DND-41 (cell line): ENCODE measurements at places on chromosomes 5 and 9.

GRCh38 chr5:109468288-109468676 lies 58.5 kb upstream of the PJA2 start:
- DNase-seq = no peak

- DNase-seq = no peak
Measured at GRCh38 chr9:130138171-130138653, 34.0 kb upstream of the NCS1 start.

- DNase-seq = no peak
Measured at GRCh38 chr5:100110497-100110896, 424.7 kb upstream of the FAM174A start.

GRCh38 chr5:165579911-165580310 lies 2074.5 kb downstream of the MAT2B start:
- no peak for DNase-seq

- DNase-seq = no peak
Measured at GRCh38 chr5:122152266-122152900, 23.0 kb downstream of the ZNF474 start.

- DNase-seq = peak; percentile 57
Measured at GRCh38 chr9:130240410-130241197, 25.0 kb upstream of the HMCN2 start.

- no peak for DNase-seq
Measured at GRCh38 chr5:82991059-82991458, 86.1 kb downstream of the TMEM167A start.

DNA sequence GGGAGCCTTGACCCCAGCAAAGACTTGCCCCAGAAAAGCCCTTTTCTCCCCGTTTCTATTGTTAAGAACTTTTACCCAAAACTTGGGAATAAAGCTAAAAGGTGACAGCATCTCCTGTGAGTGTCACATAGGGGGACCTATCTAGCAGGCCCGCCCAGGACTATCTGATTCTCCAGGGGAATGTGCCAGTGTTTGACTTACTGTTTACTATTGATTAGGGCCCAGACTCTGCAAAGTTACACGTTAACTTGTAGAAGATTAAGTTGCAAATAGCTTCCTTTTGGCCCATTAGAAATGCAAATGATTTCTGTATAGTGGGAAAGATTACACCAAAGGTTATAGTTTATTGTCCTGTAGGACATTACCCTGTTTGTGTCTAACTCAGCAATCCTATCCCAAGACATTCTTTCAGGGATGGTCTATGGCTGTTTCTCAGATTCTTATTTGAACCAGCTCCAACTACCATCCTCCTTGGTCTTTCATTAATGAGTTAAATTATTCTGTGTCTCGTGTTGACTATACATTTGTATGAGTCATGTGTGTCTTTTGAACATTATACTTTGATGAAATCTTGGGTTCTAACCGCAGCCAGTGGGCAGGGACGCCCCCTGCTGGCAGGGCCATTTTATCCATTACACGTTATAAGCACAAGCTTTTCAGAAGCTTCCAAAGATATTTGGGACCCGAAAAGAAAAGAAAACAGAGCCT lies 60.7 kb downstream of the HRH2 start:
- peak; percentile 74 for DNase-seq

DNA sequence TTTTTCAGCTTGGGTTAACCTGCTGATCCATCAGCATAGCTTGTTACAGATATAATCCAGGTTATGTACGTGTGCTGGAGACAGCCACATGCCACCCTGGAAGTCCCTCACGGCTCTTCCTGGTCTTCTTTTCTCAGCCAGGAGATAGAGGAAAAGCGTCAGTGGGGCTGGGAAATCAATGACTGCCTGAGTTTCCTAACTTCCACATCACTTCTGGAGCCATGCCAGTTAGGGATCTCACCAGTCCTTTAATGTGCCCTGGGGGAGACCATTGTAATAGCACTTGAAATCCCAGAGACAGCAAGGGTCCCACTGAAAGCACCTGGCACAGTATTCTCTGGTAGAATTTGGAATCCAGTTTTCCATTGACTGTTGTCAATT lies 29.2 kb downstream of the ANXA2R start:
- DNase-seq = no peak

GRCh38 chr9:38507587-38507986 lies 83.3 kb upstream of the IGFBPL1 start:
- DNase-seq = peak; percentile 14

- DNase-seq = no peak
Measured at GRCh38 chr5:16585041-16585667, 31.6 kb downstream of the RETREG1 start.

- DNase-seq = no peak
Measured at GRCh38 chr9:110590816-110591215, 11.3 kb upstream of the SVEP1 start.

GRCh38 chr5:68279984-68280383 lies 64.4 kb downstream of the PIK3R1 start:
- DNase-seq = peak; percentile 75

DNA sequence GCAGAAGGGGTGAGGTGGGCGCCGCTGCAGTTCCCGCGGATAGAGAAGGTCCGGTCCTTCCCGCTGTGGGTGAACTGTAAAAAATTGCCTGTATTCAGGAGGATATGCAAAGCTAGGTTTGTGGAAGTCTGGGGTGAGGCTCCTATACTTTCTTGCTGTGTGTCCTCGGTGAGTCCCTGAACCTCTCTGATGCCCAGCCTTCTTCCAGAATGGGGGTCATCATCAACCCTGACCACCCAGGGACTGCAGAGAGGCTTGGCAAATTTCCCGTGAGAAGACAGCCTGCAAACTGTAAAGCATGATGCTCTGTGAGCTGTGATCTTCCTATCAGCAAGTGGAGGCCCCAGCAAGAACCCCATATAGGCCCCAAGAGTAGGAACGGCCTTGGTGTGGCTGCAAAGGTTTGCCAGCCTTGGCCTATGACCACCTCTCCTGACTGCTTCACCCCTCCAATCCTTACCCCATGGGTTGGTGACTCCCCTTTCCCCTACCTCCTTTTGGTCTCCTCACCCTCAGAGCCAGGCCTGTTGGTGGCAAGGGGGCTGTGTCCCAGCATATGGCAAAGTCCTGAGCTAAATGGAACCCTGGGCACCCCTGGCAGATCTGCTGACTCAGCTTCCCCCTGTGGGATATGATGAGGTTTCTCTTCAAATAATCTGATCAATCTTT lies 760 bp downstream of the ALDH1B1 start:
- DNase-seq = peak; percentile 8

DNA sequence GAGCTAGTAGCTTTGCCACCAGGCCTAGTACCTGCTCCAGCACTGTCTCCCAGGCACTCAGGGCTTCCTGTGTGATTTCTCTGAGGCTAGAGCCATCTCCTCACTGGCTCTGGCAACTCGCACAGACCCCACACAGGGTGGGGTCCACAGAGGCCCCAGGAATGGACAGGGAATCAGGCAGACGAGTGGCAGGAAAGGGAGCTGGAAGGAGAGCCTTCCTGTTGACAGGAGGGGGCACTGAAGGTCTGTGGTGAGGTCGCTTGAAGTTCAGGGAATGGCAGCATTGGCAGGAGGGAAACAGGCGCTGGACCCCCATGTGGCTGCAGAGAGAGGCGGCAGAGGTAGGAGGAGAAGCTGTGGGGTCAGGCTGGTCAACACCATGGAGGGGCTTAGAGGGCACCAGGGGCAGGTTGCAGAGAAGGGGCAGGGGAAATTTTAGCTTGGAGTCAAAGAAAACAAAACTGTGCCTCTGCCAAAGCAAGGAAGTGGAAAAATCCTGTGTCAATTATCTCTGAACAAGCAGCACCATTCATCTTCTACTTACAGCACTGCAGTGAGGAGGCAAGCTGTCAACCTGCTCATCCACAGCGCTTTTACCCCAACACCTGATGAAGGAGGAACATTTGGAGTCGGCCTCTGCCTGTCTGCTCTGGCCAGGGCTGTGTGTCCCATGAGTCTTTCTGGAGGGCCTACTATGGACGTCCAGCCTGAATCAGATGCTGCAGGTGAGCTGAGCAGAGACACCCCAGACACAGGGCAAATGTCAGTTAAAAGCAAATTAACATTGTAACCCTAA lies 270.2 kb downstream of the FSTL4 start:
- no peak for DNase-seq

DNA sequence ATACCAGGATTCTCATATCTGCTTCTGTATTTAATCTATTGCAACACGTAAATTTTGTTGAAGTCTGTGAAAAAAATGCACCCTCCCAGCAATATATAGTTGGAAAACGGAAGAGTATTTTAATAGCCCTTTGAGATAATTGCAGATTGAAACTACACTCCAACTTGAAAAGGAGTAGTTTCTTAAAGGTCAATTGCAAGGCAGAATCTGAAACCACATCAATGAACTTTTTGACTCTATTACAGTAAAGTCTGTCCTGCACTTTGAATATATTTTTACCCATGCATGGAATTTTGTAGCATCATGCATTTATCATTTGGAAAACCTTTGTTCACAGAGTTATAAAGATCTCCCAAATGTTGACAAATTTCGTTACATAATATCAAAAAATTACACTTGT lies 311.6 kb upstream of the NREP start:
- DNase-seq = no peak

- no peak for DNase-seq
Measured at GRCh38 chr5:10579536-10580521, 16.0 kb downstream of the ANKRD33B start.

- DNase-seq = peak; percentile 14
Measured at GRCh38 chr5:119187776-119188529, 117.1 kb downstream of the DMXL1 start.

DNA sequence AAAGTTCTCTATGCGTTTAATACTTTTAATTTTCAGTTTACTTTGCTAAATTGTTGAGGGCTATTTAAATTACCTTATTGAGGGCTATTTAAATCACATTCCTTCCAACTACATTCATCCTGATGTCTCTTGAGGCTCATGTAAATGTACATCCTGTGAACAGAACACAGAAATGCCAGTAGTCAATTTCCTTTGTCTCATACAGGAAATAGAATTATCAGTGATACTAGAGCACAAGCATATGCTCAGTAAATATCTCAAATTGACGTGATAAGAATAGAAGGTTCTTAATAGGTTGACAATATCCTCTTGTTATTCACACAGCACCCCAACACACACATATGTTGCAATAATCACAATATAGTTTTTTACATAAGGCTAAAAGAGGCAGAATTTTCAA lies 449.0 kb downstream of the CYLC2 start:
- DNase-seq = no peak

DNA sequence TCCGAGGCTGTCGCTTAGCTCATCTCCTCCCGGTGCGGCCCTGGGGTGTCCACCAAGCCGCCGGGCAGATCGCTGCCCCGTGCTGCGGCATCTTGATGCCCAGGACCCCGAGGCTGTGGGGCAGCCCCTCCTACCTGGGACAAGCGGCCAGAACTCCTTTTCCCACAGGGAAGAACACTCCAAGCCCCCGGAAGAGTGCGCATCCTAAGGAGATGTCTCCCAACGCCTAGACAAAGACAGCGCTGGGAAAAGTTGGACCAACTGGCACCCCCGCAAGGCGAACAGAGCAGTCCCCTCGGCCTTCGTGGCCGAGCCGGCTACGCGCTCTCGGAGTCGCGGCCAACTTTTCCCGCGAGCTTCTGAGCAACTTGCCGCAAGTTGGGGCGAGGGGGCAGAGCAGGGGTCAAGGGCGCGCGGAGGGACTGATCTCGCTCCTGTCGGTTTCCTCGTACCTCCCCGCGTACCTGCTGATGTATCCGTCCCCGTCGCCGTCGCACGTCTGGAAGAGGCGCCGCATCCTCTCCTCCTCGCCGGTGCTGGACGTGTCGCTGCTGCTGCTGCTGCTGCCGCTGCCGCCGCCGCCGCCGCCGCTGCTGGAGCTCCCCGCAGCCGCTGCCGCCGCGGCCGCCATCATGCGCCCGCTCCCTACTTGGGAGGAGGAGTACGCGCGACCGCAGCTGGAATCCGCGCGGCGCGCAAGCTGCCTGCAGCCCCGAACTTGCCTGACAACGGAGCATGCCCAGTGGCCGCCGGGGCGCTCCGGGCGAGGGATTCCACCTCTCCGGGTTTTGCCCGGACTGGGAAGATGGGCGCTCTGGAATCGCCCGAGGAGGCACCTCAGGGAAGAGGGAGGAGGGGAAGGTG lies at the start of gene MCC:
MCC (minus strand) TSS at position 673 of the 864 bp plus-strand sequence.
- no peak for DNase-seq

GRCh38 chr9:75242426-75242825 lies 154.1 kb downstream of the OSTF1 start:
- DNase-seq = no peak

DNA sequence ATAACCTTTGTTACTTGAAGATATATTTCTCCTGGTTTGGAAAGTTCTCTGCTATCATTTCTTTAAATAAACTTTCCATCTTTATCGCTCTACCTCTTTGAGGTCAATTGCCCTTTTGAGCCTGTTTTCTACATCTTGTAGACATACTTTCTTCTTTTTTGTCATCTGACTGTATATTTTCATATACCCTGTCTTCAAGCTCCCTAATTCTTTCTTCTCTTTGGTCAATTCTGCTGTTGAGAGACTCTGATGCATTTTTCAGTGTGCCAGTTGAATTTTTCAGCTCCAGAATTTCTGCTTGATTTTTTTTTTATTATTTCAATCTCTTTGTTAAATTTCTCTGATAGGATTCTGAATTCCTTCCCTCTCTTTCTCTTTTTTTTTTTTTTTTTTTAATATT lies 511.2 kb upstream of the GRAMD2B start:
- DNase-seq = no peak

DNA sequence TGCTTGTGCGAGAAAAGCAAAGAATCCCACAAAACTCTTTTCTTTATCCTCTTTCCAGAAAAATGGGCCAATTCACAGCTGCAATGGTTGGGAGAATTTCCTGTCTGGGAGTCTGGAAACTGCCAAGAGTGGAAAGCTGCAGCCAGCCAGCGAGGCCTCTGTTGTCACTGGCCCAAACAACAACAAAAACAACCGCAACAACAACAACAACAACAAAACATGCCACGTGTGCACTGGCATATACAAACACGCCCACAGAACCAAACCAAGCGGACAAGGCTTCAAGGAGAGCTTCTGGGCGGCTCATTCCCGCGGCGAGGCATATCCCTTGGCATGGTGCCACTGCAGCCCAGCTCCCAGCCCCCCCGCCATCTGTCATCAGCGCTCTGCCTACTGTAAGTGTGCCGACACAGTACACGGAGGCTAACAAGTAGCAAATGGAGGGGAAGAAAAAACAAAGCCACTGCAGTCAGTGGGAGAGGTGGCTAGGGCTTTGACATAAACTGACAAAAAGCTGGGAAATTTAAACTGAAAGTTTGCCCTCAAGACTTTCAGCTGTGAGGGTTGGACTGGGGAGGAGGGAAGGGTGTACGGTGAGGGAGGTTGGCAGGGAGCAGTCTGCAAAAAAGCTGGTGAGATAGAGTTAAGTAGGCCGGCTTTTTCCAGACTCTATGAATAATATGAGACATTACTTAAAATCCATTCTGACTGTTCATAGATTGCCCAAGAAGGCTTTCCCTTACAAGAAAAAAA lies 165.0 kb upstream of the ZNF462 start:
- DNase-seq = no peak

- no peak for DNase-seq
Measured at GRCh38 chr5:112239996-112240395, 179.1 kb downstream of the EPB41L4A start.

- peak; percentile 94 for DNase-seq
Measured at GRCh38 chr5:963673-964531, 44.7 kb upstream of the NKD2 start.

GRCh38 chr5:170606941-170607340 lies 103.1 kb downstream of the KCNIP1 start:
- DNase-seq = no peak

GRCh38 chr9:79610019-79610631 lies 38.4 kb downstream of the TLE4 start:
- DNase-seq = no peak

GRCh38 chr5:134457801-134458200 lies 46.1 kb upstream of the CDKN2AIPNL start:
- no peak for DNase-seq
